ENCODE measurements at places on chromosomes 16 and 17.

DNA sequence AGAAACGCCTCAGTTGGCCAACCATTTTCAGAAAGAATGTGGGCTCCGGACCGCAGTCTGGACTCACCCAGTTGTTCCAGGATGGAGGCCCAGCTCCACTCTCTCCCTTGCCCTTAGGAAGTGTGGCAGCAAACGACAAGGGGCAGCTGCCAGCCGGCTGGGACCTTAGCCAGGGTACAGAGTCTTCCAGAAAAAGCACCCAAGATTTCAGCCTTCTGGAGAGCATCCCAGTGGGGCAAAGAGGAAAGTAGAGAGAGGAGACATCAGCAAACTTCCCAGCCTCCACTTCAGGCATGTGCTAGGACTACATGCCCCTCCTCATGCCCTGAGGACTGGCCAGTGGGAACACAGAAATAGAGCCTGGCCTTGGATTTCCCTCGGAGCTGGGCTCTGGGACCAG, 56.8 kb upstream of the SCNN1B start:
- DNase-seq: no peak

GRCh38 chr17:68937890-68938514, 17.2 kb downstream of the ABCA8 start:
- DNase-seq: no peak

DNA sequence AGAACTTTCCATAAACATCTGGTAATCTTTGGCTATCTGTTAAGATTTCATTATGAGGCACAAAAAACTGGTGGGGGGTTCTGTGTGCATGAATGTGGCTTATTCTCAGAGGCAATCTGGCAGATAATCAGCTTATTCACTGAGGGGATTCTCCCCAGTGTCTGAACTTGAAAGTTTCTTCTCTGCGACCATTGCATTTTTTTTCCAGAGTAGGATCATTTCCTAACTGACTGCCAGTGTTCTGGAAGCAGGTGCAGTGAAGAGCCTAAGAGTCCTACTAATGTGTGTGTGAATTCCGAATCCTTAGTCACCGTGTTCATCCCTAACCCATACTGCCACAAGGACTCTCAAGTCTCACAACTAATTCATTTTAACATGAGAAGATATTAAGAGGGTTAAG, 64.9 kb upstream of the LRRC37A3 start:
- no peak for DNase-seq

GRCh38 chr17:69455040-69455439, 40.5 kb downstream of the MAP2K6 start:
- no peak for DNase-seq

DNA sequence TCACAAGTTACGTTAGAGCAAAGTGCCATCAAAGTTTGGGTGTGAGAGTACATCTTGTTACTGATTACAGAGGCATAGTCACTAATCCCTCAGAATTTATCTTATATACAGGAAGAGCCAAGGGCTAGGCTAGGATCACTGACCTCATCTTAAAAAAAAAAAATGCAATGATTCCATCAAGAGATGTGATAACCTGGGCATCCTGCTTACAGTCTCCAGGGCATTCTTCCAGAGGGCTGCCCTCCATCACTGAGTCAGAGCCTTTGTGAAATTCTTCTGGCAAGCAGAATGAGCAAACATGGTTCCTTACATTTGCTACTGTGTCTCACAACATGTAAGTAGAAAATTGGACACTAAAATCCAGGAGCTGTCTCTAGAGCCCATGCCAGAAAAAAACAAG, 410.6 kb downstream of the ZFHX3 start:
- DNase-seq: no peak

- DNase-seq: no peak
Observed at GRCh38 chr17:15918661-15919259, 26.2 kb upstream of the ADORA2B start.

DNA sequence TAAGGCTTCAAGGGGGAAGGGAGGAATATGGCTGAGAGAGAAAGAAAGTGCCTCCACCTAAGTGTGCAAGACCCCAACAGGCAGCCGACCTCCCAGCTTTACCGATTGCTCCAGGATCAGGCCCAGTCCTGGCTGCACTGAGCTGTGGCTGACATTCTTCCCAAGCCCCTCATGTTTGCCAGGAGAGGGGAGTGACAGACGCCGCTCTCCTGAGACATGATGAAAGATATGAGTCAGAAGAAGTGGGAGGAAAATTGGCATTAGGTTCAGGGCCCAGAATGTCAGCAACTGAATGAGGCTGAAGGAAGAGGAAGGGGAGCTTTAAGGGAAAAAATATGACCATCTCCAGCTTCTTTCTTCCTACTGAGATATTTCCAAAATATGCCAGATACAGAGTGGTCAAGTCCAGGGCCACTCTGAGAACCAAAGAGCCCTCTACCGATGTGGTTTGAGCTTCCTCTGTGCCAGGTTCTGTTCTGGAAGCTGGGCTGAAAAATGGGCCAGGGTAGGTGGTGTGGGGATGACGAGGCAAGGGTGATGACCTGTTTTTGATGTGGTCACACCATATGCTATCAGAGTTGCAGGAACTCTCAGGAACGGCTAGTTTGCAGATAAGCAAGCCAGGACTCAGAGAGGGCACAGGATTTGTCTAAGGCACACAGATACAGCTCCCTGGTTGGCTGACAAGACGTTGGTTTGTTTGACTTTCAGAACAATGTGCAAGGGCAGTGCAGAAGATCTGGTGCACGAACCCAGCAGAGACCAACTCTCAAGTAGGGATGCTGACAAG, 176.7 kb downstream of the SOX9 start:
- no peak for DNase-seq

GRCh38 chr17:7644775-7645174, 6.0 kb upstream of the ATP1B2 start:
- DNase-seq: no peak

- DNase-seq: no peak
Observed at GRCh38 chr16:50490828-50491227, 57.4 kb upstream of the NKD1 start.

GRCh38 chr16:74842413-74842812, 67.8 kb upstream of the FA2H start:
- no peak for DNase-seq

GRCh38 chr17:40342504-40343218, 21.9 kb downstream of the GJD3 start:
- DNase-seq: no peak

GRCh38 chr17:48335858-48336500, 94.0 kb downstream of the SKAP1 start:
- no peak for DNase-seq

GRCh38 chr16:64864232-64864809, 257.5 kb downstream of the CDH11 start:
- DNase-seq: no peak

DNA sequence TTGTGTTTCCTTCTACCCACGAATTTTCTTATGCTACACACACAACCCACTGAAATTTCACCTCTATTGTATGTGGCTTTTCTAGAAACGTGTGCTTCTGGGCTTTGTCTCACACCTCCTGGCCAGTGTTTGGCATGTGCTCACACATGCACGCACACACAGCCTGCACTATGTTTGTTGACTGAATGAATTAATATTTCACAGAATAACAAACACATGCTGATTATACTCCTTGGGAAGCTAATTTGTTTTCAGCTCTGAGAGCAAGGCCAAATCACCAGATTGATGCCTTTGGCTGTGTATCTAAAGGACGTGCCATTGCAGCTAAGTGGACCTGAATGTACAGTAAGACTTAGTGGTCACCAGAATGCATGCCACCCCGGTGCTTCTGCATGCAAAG, 210.7 kb downstream of the WWOX start:
- DNase-seq: no peak

GRCh38 chr16:69131167-69131838, 1.1 kb downstream of the CHTF8 start:
- DNase-seq: no peak

- no peak for DNase-seq
Observed at GRCh38 chr17:7864995-7865650, 7.3 kb downstream of the CYB5D1 start.

- DNase-seq: no peak
Observed at GRCh38 chr17:65292430-65292829, 155.3 kb downstream of the RGS9 start.

DNA sequence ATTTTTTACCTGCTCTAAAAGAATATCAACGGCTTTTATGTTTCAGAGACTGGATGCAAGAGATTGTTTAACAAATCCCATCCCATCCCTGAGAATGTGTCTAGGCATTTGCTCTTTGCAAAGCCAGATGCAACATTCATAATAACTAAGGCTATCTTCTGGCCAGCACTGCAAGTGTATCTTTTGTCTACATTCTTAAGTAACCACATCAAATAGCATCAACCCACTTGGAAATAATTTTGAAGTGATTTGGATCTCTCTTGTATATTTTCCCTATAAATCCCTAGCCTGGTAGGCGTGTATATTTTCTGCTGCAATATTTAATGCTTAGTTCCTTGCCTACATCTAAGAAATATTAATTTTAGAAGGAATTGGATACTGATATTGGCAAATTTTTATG, 64.3 kb downstream of the PIGL start:
- DNase-seq: no peak
